Effector memory CD4-positive, alpha-beta T cell (primary cell): ENCODE measurements at places on chromosomes 3 and 15.

DNA sequence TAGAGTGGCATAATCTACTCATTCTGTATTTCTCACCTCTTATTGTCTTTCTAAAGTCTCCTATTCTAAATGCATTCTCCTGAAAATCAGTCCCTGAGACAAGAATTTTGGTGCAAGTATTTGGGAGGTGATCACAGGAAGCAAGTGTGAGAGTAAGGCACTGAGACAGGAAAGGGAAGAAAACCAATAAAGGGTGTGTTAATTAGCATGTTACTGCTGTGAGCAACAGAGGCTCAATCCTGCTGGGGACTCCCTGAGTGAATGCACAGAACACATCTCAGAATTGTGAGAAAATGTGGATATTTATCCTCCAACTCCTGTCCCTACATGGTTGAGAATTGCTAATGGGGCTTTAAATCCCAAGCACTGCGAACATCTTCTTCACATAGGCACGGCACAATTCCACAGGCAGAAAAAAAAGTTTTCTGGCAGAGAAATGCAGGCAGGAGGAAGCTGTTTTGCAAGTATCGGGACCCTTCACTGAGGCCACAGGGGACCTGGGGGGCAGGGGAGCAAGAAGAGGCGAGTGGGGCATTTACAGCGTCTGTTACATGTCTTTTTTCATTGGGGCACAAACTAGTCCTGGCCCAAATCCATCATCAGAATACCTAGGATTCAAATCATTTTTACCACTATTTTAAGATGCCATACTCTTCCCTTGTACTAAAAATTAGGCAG, 27.2 kb upstream of the STT3B start:
- DNase-seq: no peak

GRCh38 chr3:157488144-157488543, 15.1 kb downstream of the VEPH1 start:
- no peak for DNase-seq

DNA sequence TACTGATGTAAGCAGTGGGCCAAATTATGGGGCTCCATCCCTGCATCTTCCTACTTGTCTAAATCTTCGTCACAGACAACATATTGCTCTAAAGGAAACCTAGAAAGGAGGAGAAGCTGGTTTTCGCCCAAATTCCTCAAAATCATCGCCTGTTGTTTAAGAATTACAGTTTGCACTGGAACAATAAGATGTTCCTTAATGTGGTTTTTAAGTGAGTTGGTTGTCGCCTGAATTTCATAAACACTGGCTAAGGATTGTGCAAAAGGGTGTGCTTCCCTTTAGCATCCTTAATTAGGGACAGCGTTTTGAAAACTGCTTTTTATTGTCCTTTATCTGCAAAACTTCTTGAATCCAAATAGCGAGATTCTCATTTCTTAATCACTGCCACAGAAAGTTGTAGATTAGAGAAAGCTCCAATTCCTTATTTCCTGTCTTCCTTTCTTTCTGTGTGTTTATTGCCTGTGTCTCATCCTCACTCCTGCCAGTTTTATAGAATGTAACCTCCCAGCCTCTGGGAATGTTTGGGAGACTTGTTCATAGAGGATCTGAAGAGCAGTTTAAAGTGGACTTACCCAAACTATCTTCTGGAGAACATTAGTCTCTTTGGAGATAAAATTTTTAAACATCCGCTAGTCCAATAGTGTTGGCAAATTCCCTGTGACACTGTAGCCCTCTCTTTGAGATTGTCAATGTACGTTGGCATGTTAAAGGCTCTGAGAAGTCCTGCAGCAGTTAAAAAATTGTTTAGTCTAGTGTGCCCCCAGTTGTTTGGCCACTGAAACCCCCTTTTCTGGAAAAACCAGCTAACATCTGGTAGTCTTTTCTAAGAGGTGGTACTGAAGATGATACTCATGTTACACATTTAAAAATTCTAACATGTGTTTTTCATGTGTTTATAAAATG, 50.4 kb downstream of the FLNB start:
- no peak for DNase-seq

DNA sequence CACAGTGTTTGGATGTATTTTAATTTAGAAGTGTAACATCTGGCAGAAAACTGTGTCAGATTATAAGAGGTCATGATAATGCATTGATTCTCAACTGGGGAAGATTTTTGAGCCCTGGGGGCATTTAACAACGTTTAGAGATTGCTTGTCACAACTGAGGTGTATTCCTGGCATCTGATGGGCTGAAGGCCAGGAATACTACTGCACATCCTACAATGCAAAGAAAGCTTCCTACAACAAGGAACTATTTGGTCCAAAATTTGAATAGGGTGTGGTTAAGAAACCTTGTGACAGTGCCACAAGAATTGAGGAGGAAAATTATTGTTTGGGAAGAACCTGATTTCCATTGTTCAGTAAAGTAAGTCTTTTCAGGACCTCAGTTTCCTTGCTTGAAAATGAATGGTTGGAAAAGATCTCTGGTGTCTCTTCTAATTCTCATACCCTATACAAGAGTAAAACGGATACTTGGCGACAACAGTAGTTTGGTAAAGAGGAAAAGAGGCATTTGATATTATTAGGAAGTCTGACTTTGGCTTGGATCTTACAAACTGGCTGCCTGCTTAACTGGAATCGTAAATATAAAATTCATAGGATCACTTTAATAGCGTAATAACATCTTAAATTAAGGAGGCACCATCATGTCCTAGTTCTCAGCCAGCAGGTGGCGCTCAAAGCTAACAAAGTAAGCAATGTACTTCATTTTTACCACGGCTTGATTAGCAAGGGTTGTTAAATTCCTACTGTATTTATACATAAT, 4.3 kb downstream of the DAZL start:
- peak; percentile 61 for DNase-seq

DNA sequence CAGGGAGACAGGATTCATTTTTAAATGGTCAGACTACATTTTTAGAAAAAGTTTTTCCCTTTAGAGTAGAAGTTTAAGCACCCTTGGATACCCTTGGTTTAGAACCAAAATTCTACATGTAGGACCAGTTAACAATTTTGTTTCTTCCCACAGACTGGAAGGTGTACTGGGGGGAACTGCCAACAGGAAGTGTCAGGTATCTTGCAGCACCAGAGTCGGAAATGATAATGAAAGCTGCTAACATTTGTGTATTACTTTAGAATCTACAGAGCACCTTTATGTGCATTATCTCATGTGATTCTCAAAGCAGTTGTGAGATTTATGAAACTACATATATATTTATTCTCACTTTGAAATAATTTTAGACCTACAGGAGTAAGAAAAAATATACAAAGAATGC, 21.5 kb downstream of the SPRED1 start:
- DNase-seq: no peak

- DNase-seq: no peak
Measured at GRCh38 chr3:177528306-177529070, 331.2 kb upstream of the TBL1XR1 start.

DNA sequence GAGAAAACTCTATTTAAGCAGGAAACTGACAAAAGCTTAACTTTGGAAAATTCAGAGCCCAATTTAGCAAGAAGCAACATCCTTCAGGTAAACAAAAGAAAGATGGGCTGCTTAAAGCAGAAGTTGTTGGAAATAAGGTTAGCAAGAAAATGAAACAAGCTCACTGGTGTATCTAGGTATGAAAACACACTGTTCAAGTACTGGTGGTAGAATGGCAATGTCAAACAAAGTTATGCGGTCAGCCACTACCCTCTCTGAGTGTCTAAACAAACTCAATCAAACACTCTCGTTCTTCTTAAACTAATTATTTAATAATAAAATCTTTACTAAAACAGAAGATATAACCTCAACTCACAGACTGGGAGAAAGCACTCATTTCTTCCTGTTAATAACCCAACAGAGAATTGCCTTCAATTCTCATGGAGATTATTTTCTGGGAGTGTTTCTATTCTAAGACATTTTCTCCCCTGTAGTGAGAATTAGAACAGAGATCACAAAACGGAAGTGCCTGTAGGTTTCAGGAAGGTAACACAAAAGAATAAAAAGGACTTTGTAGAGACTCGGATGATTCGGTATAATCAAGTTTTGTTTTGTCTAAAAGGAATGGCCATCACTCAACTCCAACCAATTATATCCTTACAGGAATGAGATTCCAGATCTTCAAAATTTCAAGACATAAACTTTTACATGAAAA, 28.9 kb downstream of the PRICKLE2 start:
- no peak for DNase-seq

GRCh38 chr3:148880681-148881080, 15.6 kb downstream of the CPA3 start:
- DNase-seq: no peak

GRCh38 chr15:41799488-41799805, 25.2 kb downstream of the MAPKBP1 start:
- no peak for DNase-seq

GRCh38 chr15:101048176-101048575, 129.0 kb downstream of the LRRK1 start:
- no peak for DNase-seq

DNA sequence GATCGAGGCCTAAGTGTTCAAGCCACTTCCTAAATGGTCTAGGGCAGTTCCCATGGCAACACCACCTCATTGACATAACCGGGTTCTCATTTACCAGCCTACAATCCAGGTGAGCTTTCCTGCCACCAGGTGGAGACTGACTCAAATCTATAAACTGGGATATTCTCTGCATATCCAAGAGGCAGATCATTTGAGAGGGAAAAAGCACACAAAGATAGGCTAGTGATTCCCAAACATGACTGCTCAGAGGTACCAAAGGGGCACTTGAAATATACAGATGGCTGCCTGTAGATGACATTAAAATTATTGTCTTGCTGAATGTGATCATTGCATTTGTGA, 141.3 kb upstream of the PROK2 start:
- DNase-seq: no peak

GRCh38 chr3:71309342-71309741, 274.2 kb downstream of the FOXP1 start:
- DNase-seq: no peak

- DNase-seq: no peak
Measured at GRCh38 chr15:65630760-65631159, 9.0 kb downstream of the SLC24A1 start.

DNA sequence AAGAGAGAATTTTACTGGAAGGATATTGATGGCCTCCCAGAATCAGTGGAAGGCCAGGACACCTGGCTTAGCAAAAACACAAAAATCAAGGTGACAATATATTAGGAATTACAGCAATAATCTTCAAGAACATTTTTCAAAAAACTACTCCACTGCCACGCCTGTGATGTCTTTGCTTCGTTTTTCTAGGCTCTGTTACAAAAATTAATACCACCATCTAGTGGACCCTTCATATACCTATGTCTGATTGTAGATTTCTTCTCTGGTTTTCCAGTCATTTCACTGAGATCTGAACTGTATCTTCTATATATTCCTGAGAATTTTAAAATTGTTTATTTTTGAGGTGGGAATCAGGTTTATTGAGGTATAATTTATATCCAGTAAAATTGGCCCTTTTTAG, 5.6 kb upstream of the SLC33A1 start:
- DNase-seq: no peak

DNA sequence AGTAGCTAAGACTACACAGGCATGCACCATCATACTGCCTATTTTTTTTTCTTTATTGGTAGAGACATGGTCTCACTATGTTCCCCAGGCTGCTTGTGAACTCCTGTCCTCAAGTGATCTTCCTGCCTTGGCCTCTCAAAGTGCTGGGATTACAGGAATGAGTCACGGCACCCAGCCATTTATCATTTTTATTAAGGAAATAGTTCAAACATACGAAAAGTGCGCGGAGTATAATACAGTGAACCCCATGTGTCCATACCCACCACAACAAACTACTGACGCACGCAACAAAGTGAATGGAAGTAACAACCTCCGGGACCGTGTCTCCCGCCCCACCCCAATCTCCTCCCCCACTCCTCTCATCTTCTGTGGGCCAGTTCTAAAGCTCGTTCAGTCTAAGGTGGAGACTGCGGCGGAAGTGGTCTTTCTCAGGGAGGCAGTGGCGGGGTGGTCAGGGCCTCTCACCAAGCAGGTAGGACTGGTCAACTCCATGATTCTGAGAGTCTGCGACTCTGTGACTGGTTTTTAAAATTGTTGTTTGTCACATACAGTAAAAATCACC, 42.1 kb downstream of the DNAJB8 start:
- DNase-seq: no peak

- no peak for DNase-seq
Measured at GRCh38 chr3:31265646-31266428, 266.9 kb upstream of the STT3B start.

- no peak for DNase-seq
Measured at GRCh38 chr3:125116311-125117080, 60.7 kb upstream of the HEG1 start.

- DNase-seq: no peak
Measured at GRCh38 chr15:97849183-97849582, 111.3 kb upstream of the ARRDC4 start.

DNA sequence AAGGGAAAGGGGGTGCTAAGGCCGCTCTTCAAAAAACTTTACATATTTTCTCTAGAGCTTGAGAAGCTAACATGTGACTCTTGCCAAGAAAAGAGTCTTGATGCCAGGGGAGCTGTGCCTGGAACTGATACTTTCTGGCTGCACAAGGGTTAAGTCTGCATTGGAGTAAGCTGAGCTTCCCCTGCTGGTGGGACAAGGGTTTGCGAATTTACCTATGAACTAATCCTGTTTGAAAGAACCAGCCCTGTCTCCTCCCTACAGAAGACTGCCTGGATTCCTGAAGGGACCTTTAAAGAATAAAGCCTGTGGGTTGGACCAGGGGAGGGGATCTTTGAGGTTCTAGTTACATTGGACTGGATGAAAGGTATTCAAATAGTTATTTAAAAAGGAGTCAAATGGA, 58.3 kb upstream of the EPHA3 start:
- DNase-seq: no peak

GRCh38 chr3:21505711-21506460, 245.1 kb downstream of the ZNF385D start:
- no peak for DNase-seq

DNA sequence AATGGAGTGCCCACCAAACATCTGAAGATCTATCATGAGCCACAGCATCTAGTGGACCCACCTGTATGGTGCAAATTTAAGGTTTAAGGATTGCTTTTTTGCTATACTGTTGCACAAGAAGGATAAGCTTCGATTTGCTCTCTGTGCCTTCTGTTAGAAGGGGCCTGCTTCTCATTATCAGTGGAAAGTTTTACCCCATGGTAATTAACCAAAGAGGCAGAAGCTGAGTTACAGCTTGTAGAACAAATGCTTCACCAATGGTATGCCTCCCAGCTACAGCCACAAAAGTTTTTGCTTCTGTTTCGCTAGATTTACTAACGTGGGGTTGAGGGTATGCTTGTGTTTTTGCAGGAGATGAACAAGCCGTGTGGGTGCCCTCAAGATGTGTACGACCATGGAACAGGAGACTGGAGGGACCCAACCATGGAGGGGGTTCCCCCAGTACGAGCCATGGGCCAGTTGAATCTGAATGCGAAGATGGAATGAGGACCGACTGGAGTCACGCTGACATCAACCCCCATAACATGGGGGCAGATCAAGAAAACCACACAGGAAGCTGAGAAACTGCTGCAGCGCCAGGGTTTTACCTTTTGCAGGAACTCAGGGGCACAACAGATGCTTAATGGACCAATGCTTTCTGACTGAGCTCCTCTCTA, 43.5 kb downstream of the ACAD9 start:
- peak; percentile 16 for DNase-seq

GRCh38 chr15:66231394-66232266, 21.9 kb downstream of the MEGF11 start:
- no peak for DNase-seq
